ENCODE measurements at places on chromosomes 4 and X.

GRCh38 chr4:112973750-112974251, 75.7 kb upstream of the ANK2 start:
- DNase-seq: no peak

- no peak for DNase-seq
Measured at GRCh38 chrX:29617276-29617675, 598.1 kb upstream of the MAGEB2 start.

DNA sequence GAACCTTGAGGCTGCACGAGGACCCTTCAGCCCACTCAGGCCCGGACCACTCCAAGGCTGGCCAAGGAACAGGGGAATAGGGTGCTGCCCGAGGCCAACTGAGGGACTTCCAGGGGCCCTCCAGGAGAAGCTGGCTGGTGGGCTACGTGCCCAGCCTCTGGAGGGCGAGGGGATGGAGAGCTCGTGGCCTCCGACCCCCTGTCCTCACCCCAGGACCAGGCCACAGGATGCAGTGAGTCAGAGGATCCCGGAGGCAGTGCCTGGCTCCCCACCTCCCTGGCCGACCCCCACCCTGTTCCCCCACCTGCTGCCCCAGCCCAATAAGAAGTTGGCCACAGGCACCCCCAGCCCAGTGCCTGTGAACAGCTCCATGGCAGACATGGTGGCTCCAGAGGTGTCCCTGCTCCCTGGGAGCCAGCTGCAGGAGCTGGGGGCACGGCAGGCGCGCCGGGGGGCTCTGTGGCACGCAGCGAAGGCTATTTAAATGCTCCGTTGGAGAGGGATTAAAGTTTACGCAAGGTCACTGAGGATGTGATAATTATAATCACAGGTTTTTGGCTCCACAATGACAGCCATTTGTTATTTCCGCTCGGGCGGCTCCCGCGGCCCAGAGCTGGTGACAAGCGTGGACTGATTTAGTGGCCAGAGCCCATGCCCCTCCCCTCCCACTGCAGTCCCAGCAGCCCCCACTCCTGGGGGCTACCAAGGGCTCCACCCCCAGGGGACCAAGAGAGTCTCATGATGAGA, 95.7 kb upstream of the NKX1-1 start:
- DNase-seq: no peak

DNA sequence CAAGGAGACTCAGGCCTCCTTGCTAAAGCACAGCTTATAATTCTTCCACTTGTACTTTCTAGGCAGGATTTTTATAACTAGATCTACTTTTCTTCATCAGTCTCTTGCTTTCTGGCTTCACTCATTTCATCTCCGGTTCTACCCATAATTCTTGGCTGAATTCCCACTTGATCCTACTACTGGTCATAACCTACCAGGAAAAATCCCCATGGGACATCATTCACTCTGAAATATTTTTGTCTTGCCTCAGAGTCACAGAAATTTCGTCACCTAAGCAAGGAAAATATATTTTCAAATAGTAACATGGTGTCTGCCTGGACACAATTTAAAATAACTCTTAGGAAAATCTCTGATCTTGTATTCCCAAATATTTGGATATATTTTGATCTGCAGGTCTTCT, 122.3 kb downstream of the TEX13A start:
- no peak for DNase-seq

GRCh38 chr4:127506283-127506682, 126.5 kb upstream of the INTU start:
- no peak for DNase-seq

DNA sequence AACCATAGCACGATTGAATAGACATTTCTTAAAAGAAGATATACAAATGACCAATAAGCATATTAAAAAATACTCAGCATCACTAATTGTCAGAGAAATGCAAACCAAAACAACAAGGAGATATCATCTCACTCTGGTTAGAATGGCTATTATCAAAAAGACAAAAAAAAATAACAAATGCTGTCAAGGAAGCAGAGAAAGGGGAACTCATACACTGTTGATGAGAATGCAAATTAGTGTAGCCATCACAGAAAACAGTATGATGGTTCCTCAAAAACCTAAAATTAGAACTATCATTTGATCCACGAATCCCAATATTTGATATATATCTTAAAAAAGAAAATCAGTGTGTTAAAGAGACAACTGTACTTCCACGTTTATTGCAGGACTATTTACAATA, 71.7 kb upstream of the BANK1 start:
- DNase-seq: no peak

- no peak for DNase-seq
Measured at GRCh38 chr4:55169352-55169961, 44.1 kb upstream of the KDR start.

DNA sequence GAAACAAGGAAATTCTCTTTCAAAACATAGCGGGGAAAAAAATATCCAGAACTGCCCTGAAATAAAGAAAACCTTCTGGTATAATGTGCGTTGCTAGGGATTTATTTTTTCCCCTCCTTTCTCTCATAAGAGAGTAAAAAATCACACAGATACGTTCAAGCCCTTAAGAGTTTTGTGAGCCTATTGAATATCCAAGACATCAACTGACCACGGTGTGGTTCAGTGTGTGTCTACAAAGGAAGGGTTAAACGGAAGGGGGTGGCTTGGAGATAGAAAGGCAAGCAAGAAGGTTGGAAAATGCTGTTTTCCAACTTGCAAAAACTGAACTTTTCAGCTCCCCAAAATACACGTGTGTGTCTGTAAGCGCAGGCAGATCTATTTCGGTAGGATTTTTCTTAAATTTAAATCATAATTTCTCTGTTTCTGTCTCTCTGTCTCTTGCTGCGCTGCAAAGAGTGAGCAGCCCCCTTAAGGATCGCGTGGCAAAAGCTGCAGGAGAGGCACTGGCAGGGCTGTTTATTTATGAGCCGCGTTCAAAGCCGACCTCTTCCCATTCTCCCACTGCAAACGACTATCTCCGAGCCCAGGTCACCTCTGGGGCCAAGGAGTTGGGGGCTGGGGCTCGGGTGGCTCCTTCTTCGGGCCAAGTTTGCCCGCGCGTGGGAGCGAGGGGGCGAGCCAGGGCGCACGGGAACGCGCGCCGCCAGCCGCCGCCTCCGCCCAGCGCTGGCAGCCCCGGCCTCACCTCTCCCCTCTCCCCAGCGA, 492 bp upstream of the SLIT2 start:
- DNase-seq: no peak

DNA sequence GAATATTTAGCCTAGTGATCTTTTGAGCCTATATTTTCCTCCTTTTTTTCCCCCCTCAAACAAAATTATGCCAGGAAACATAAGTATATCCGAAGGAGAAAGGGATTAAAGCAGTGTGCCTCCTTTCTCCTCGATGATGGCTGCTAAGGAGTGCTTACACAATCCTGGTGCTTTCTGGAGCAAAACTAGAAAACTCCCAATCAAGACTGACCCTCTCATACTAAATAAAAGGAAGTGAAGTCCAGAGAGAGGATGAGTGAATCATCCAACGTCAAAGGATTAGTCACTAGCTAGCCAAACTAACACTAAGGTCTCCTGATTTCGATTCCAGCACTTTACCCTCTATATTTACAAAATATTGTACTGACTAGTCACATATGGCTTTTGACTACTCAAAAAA, 146.8 kb downstream of the PPP3CA start:
- DNase-seq: no peak

GRCh38 chrX:153474266-153474665, 3.9 kb upstream of the HAUS7 start:
- DNase-seq: no peak

- DNase-seq: no peak
Measured at GRCh38 chr4:48307528-48307927, 33.8 kb upstream of the SLAIN2 start.

GRCh38 chr4:1285790-1286553, 3.7 kb upstream of the MAEA start:
- peak; percentile 37 for DNase-seq

GRCh38 chr4:65310586-65310985, 359.7 kb downstream of the EPHA5 start:
- no peak for DNase-seq

DNA sequence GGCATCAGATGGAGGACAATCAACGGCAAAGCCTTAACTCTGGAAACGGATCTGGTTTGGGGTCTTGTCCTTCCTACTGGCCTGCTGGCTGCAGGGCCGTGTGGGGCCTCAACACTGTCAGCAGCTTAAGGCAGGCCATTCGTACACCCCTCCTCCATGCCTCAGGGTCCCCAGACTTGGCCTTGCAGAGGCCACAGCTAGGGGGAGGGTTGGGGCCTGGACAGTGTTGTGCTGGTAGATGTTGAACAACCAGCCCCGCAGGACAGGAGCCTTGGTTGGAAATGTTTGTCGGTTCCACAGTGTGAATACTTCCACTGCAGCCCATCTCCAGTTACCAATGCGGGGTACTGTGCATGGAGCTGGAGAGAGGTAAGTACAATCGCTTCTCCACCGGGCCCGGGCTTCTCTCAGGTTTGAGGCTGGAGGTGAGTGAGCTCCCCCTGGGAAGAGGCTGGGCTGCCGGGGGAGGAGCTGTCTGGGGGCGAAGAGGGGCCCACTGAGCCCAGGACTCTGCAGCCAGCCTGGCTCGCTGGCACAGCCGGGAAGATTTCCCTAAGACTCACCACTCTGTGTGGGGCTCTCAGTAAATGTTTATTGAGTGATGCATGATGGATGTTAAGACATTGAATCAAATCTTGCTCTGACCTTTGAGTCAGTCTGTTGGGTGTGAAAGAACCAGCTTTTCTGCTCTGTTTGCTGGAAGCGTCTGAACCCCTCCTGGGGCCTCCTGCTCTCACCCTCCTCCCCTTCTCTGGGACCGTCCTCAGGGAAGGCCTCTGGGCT, 19.7 kb upstream of the GPR78 start:
- no peak for DNase-seq

DNA sequence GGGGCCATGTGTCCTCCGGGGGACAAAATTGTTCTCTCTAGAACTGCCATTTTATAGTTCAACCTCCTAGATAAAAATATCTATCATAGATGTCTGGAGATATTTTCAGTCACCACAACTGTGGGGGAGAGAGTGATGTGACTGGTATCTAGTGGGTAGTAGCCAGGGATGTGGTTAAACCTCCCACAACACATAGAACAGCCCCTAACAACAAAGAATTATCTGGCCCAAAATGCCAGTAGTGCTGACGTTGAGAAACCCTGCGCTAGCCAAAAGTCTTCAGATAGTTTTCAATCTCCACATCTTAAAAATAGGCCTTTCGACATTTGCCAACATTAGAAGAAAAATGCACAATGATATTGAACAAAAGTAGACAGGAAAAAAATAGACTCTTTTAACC, 19.0 kb upstream of the SUPT20HL2 start:
- no peak for DNase-seq

DNA sequence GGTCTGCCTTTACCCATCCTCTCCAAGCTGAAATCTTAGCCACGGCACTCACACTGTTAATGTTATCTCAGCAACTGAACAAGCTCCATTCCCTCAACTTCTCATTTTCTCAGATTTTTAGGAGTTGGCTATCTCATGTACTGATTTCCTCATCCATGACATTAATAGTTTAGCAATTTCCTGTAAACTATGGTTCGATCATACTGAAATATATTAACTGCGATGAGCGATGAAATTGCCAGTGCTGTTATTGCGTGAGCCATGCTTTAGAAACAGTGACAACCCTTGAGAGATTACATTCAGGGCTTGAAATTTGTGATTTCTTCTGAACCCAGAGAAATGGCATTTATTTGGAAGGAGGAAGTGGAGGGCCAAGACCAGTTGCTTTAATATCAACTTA, 223.7 kb downstream of the GPAT3 start:
- no peak for DNase-seq

GRCh38 chr4:176274441-176274840, 5.4 kb upstream of the ASB5 start:
- DNase-seq: no peak

DNA sequence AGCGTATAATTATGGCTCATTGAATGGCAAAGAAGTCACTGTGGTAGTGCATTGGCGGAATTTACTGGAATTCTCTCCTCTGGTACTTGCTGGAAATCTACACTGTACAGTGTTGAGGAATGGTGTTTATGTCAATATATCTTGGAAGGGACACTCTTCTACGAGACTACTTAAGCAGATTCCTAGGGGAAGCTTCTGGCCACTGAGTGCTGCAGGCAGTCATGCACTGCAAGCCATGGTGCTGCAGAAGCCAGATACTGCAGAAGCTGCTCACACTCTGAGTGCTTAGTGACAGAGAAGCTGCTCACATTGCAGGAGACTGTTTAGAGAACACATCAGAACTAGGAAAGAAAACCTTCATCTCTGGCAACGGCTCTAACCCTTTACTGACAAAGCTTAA, 725.0 kb downstream of the CCSER1 start:
- DNase-seq: no peak

DNA sequence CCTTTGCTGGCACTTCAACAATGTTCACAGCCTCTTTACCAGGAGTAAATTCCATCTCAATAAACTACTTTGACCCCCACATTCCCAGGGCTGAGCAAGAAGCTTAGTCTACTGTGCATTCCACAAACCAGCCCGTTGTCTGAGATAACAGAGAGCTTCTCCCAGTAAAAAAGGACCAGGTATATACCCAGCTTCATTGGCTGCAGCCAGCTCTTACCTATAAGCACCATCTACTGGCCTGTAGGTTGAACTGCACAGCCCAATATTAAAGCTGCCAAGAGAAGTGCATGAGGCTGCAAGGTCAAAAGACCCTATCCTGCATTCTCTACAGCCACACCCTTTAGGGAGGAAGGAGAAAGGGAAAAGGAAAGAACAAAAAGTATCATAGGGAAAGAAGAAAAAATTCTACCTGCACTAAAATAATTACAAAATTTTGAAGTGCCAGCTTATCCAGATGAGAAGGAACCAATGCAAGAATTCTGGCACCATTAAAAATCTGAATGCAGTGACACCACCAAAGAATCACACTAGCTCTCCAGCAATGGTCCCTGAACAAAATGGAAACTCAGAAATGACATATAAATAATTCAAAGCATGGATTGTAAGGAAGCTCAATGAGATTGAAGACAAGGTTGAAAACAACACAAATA, 45.7 kb upstream of the INTU start:
- DNase-seq: peak; percentile 3

DNA sequence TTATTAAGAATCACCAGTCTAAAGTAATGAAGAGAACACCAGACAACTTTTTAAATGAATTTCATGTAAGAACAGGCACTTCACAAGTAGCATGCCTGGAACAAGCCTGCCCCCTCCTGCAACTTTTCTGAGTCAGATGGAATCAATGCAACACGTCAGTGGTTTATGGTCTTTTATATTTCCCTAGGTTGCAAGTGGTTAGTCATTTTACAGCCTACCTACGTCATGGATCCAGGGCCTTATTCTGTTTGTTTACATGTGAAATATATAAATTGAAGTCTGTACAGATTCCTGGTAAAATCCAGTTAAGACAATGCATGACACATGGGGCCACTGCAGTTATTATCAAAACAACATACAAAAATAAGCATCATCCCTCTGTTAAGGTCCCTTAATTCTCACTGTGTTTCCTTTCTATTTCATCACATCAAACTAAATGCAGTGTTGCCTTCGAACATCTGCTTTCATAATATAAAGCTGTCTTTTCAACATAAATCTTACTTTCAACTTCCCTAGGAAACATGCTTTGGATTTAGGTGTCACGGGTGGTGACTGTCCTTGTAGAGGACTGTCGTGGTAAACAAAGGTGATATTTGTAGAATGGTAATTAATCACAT, 309.3 kb downstream of the FRMPD4 start:
- DNase-seq: no peak

All from CD4-positive, alpha-beta T cell treated with Interleukin-12 subunit alpha and Interleukin-12 subunit beta, for 1 hour (primary cell).